Activated CD8-positive, alpha-beta memory T cell treated with anti-CD3 and anti-CD28 coated beads for 48 hours (primary cell): ENCODE measurements at places on chromosomes 5 and 9.

GRCh38 chr5:89728750-89729149, 680.8 kb downstream of the CETN3 start:
- no peak for DNase-seq

DNA sequence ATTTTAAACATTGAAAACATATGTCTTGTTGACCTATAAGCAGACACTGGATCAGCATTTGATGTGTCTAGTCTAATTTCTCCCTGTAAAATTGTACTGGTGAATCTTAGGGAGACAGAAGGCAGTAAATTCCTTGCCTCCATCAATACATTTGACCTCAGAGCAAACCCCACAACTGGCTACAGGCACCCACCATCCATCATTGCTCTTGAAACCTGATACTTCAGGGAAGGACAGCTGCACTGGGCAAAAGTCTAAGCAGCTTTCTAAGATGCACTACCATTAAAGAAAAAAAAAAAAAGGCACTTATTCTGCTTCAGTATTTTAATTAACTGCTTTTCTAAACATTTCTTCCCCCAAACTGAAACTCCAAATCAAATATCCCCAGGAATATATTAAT, 1051.3 kb upstream of the DMAC1 start:
- DNase-seq = no peak

DNA sequence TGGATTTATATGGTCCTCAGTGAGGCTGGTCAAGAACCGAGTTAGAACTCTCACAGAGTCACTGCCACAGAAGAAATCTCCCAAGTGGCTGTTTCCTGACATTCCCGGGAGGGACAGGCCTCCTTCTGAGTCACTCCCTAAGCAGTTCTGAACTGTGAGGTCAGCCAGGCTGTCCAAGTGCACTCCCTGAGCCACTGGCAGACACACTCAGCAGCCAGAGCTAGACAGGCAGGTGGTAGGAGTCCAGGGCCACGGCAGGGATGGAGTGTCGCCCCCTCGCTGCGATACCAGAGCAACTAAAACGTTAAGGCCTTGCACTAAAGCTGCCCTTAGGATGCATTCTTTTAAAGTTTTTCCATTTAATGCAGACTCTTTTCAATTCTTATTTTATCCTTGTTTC, 3.4 kb downstream of the IL4 start:
- no peak for DNase-seq

DNA sequence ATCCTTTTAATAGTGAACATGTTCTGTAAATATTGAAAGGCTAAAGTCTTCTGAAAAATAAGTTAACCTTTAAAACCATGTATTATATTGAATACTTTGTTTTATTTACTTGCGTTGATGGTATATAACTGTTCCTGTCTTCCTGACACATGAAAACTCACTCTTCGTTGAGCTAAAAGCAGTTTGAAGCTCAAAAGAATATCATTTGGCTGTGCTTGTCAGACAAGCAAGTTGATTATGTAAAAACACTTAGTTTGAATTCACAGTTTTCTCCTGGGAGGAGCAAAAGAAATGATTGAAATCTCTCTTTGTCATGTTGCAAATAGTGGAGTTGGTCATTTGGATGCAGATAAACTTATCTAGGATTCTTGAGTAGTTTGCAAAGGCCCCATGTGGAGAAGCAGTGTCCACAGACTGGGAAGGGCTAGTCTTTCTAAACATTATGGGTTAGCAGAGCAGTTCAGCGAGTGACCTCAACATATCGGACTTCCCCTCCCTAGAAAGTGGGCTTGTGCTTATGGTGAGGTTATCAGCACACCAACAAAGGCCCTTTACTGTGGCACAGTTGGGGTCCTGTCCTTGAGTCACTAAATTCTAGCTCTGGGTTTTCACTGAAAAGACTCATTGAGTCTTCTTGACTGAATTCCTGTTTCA, 290.4 kb downstream of the CSNK1G3 start:
- DNase-seq = no peak

DNA sequence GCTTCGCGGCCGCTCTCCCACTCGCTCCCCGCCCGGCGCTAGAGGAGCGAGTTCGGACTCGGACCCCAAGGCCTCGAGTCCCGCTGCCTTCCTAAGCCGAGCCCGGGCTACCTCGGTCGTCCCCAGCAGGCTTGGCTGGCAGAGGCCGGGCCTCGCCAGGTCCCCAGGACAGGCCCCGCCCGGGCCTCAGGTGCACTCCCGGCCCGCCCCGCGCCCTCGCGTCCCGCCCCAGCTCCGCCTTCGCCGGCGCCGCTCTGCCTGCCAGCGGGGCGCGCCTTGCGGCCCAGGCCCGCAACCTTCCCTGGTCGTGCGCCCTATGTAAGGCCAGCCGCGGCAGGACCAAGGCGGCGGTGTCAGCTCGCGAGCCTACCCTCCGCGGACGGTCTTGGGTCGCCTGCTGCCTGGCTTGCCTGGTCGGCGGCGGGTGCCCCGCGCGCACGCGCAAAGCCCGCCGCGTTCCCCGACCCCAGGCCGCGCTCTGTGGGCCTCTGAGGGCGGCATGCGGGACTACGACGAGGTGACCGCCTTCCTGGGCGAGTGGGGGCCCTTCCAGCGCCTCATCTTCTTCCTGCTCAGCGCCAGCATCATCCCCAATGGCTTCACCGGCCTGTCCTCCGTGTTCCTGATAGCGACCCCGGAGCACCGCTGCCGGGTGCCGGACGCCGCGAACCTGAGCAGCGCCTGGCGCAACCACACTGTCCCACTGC, at the start of gene SLC22A5:
Gene SLC22A5, plus strand, starts transcription at position 237 of the 707 bp plus-strand sequence. Its CDS starts 263 bp downstream, at position 500.
- DNase-seq = peak; percentile 61

GRCh38 chr9:12640016-12640587, 53.1 kb upstream of the TYRP1 start:
- DNase-seq = no peak

- DNase-seq = no peak
These were observed 52.5 kb downstream of the SPOCK1 start for GRCh38 chr5:137446615-137447014.

DNA sequence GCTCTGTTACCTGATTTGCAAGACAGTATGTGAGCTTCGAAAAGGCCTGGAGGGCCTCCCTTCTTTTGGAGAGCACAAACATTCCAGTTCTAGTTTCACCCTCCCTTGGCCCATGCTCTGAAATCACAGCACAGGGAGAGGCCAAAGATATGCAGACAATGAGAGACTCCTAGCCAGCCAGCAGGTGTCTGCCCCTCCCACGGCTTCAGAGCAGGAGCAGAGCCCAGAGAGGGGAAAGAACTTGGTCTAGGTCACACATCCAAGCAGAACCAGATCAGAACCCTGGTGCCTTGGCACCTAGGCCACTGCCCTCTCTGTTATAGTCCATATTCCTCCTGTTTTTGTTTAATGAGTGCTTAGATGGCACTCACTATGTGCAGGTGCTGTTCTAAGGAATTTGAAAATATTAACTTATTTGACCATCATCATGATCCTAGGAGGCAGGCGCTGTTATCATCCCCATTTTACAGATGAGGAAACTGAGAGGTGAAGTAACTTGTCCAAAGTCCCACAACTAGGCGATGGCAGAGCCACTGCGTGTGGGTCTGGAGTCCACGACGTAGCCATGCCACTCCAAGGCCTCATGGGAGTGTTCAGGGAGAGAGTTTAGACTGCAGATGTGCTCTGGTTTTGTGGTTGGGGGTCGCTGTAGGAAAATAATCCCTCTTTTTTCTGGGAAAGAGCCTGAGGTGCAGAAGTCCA, 27.2 kb downstream of the TMOD1 start:
- no peak for DNase-seq

DNA sequence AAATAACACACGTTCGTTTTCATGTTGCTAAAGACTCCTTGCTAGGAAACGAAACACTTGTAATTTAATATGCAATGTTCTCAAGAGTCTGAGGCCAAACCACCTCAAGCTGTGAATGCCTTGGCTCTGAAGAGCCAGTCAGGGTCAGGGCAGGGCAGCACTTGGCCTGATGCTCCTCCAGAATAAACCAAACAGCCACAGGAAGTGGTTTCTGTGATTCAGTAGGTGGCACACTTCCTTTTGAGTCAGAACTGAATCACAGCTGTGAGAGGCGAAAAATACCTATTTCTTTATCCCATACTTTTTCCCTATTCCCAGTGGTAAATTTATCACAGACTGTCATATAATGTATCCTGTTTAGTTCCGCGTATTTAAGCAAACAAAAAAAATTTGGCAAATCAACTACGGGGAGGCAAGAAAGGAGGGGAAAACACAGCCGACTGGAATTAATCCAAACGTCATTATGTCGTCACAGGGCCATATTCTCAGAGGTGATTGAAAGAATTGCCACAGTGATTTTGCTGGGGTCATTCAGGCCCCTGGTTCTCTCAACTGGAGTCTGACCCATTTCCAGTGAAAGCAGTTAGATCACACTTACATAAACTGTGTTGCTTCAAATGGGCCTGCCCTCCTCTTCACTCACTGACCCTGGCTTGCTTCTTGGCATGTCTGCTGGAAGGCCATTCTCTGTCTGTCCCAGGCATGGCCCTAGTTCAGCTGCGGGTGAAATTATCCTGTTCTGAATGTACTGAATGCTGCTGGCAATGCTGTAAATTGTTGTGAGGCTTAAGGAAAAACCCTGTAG, 71.2 kb downstream of the ARRDC3 start:
- no peak for DNase-seq

DNA sequence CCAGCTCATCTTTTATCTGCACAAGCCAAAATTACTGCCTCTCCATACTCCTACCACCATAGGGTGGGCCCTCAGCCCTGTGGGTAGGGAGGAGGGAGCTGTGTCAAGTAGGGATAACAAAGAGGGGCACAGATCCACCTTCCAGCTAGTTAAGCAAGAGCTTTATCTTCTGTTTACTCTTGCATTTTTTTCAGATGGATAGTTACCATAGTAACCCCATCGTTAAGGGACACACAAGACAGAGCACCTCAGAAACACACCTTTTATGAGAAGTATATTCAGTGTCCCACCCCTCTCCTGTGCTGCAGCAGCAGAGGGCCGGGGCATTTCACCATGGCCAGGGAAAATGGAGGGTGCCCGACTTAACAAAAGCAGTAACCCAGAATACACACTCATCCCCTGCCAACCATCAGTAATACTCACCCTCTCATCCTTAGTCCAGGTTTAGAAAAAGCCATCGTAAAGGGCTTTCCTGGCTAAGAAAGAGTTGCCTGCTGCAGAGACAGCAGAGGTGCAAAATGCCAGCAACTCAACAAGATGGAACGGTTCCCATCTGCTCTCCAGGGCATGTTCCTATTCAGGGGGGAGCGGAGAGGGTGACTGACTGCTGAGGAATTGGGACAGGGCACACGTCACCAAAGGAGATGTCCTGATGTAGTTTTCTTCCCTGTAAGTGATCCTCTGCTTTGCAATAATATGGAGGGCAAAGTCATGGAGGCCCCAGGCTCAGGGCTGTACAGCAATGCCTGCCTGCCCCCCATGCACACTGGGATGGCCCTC, 25.1 kb downstream of the MACROH2A1 start:
- DNase-seq = no peak

GRCh38 chr5:12636209-12636608, 732.0 kb upstream of the CTNND2 start:
- no peak for DNase-seq

GRCh38 chr5:127909066-127909465, 174.5 kb upstream of the SLC12A2 start:
- no peak for DNase-seq

DNA sequence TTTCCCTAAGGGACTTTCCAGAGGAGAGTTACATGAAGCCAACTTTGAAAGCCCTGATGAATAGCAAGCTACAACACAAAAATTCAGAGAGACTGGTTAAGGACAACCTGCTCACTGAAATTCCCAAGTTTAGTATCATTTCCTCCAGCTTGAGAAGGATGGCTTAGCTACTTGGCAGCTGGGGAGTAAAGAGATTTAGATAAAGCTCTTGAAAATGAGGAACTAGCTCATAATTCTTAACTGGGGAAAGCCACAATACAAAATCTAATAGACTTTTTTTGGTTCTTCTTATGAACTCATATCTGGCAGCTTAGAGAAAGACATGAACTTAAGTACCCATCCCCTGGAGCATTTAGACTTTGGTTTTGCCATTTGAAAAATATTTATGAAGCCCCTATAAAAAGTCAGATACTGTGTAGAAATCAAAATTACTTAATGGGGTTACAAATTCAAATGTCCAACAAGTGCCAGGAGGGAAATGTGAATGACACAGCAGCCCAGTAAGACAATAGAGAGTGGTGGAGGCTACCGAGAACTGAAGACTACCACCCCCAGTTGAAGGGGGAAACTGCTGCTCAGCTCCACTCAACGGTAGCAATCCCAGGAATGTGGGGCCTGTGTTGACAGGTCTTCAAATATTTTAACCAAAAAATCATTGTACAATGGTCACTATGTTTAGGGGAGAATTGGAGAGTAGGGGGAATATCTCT, 79.4 kb upstream of the ADRB2 start:
- no peak for DNase-seq

GRCh38 chr9:128555180-128555721, 2.9 kb downstream of the SPTAN1 start:
- no peak for DNase-seq

DNA sequence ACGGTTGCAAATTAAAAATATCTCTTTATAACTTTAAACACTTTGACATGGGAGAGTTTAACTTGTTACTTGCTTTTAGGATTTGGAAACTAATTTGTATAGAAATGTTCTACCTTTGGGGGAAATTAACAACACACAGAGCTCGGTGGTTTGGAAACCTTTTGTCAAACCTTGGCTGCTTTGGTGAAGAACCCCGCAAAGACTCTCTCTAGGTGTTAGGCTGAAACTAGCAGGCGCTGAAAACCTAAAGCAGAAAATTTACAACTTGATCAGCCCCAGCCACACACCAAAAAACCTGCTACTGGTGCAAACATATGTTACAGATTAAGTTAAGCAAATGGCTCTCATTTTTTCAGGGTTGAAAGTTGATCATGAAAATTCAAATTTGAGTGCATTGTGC, 25.8 kb downstream of the NR2F1 start:
- DNase-seq = no peak

- no peak for DNase-seq
These were observed 28.9 kb downstream of the DBH start for GRCh38 chr9:133665096-133665495.

DNA sequence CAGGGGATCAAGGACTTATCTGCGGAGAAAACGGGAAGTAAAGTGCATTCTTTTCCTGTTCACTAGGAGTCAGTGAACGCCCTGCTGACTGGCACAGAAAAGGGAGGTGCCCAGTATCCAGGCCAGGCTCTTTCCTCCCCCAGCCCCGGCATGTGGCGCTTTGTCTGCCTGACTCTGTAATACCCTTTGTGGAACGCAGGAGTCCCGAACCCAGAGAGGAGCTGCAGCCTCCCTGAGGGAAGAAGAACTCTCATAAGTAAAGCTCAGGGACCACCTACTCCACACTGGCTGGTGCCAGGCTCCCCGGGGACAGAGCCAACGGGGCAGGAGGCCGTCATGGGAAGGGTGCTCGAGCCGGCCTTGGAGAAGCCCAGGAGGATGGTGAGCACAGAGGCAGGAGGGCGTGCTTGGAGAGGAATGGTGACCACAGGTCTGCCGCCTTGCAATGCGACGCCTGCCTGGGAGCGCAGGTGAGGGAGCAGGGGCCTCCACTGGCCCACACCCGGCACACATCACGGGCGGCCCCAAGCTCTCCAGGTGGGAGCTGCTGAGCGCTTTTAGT, 31.5 kb downstream of the VAV2 start:
- DNase-seq = no peak

GRCh38 chr9:34254141-34254913, 74.7 kb downstream of the KIF24 start:
- DNase-seq = no peak

GRCh38 chr5:92470770-92471169, 1087.7 kb upstream of the ARRDC3 start:
- no peak for DNase-seq

GRCh38 chr5:123438244-123438643, 15.0 kb upstream of the CEP120 start:
- DNase-seq = no peak
